ENCODE measurements at places on chromosomes 5 and 9.

DNA sequence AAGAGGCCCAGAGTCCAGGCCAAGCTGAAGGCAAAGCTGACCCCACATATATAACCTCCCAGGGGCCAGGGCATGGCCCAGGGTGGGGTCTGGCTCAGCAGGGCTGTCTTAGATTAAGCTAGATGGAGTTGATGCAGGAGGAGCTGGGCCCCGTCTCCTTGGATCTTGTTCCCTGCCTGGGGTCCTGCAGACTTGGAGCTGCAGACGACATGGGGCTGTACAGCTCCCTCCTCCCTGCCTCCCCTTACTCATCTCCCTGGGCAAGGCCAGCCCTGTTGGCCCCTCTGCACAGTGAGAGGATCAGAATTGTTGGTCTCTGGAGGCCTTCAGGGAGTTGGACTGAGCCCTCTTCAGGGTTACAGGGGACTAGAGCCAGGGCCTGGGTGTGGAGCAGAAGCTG lies 134.9 kb downstream of the RGS3 start:
- DNase-seq: no peak

GRCh38 chr9:120916588-120916987 lies 10.0 kb downstream of the TRAF1 start:
- no peak for DNase-seq

DNA sequence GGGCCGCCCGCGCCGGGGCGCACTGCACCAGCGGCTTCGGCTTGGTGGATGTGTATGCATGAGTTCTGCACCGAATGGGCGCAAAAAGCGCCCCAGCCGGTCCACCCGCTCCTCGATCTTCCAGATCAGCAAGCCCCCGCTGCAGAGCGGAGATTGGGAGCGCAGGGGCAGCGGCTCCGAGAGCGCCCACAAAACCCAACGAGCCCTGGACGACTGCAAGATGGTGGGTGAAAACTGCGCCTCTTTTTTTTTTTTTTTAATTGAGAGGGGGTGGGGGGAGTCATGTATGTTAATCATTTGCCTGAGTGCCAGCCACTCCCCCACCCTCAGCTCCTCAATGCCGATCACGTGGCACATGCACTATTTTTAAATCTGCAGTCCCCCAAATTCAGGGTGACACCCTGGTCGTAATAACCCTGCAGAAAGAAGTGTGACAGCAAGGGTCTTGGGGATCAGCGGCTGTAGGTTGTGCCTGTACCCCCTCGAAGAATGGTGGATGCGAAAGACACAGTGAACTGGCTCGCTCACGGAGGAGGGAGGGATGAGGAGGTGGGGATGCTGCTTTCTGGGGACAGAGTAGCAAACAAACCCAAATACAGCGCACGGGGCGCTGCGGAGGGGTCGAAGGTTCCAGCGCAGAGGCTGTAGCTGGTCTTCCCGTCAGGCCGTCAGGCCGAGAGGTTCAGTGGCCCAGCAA lies 900 bp downstream of the RGS7BP start:
- no peak for DNase-seq

- DNase-seq: no peak
Observed at GRCh38 chr5:123485275-123485674, 26.7 kb upstream of the CSNK1G3 start.

All from activated naive CD4-positive, alpha-beta T cell treated with anti-CD3 and anti-CD28 coated beads, Interleukin-2, amount 50 U/mL, for 16 hours (primary cell).